ENCODE measurements at places on chromosomes 1 and 21. TPM values are rescaled to one million over a fixed set of nuclear protein-coding genes. Genes with fewer than 3 reads are reported as not detected.

Gene FAM72A
- total RNA-seq: 4.5 TPM

Gene PSRC1
- 2.2 TPM for total RNA-seq

Gene FTCD
- 1.2 TPM for total RNA-seq

Gene BMP8A
- 0.90 TPM for total RNA-seq

Gene ANKRD35
- 7.0 TPM for total RNA-seq

Gene SERTAD4
- 2.4 TPM for total RNA-seq

Gene SERPINC1
- total RNA-seq: 0.65 TPM

Gene ST6GALNAC5
- total RNA-seq: 6.0 TPM

Gene TSHB
- total RNA-seq: not detected

Gene KIF17
- 2.9 TPM for total RNA-seq

Gene ESRRG
- total RNA-seq: 0.09 TPM

Gene IL19
- total RNA-seq: not detected

Gene CLCA4
- not detected for total RNA-seq

Gene RCOR3
- 39.1 TPM for total RNA-seq

Gene AJAP1
- 0.32 TPM for total RNA-seq

Gene COL16A1
- total RNA-seq: 179 TPM
